Motor neuron (in vitro differentiated cells): ENCODE measurements at places on chromosomes 6 and 20.

GRCh38 chr6:95489185-95489863 lies 88.0 kb upstream of the MANEA start:
- no peak for ATAC-seq

- ATAC-seq = no peak
Observed at GRCh38 chr6:109483735-109484057, 677 bp upstream of the ZBTB24 start.

GRCh38 chr6:67287566-67287965 lies 1347.5 kb upstream of the ADGRB3 start:
- ATAC-seq = no peak

GRCh38 chr6:144335914-144336313 lies 50.8 kb downstream of the UTRN start:
- ATAC-seq = no peak

- ATAC-seq = peak; percentile 62
Observed at GRCh38 chr6:3356056-3356823, 97.5 kb downstream of the PSMG4 start.

DNA sequence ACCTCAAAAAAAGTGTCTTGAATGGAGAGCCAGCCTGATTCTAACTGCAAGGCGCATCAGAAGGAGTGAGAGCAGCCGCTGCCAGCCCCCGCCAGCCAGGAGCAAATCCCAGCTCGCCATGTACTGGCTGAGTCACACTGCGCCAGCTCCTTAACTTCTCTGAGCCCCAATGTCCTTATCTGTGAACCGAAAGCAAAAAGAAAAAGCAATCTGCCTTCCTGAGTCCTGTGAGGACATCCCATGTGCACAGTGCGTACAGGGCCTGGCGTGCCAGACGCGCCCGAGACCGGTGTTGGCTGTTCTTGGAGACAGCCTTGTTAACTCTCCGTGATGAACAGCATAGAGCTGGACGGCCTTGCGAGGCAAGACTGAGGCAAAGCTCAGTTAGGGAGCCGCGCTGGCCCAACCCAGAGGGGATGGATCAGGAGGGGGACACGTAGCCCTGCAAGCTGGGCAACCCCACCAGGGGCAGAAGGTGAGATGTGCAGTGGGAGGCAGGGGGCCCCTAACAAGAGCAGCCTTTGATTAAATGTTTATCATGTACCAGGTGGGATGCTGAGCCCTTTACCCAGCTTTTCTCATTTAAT lies 122.7 kb downstream of the AGPAT4 start:
- no peak for ATAC-seq

GRCh38 chr20:13778827-13779226 lies 5.9 kb downstream of the ESF1 start:
- ATAC-seq = no peak

DNA sequence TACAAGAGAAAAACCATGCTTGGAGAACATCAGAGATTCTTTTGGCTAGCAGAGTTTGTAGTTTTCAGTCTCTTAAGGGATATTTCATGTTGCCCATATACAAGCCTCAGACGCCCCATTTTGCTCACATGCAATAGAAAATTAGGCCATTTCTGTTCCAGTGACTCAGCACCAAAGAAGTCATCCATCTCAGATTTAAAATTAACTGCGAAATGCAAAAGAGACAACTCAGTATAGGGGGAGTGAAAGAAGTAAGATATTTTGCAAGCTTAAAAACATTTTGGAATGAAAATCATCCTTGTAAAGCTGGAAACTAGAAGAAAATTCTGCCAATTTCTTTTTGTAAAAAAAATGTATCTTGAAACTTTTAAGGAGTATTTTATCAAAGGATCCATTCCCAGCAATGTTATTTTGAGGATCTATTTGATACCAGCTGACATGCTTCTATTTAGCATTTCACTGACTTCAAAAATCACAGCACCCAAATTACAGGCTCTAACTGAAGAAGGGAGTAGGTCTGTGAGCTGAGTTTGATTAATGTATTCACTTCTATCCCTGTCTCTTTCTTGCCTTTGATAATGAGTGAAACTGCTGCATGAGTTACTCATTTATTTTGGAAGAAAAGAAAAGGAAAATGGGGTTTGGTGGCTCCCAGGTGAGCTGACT lies 223.7 kb upstream of the SULF2 start:
- ATAC-seq = no peak

- ATAC-seq = no peak
Observed at GRCh38 chr6:160274871-160275510, 16.4 kb upstream of the SLC22A2 start.

- peak; percentile 43 for ATAC-seq
Observed at GRCh38 chr20:50245498-50246366, 55.1 kb downstream of the CEBPB start.

GRCh38 chr20:11553603-11554002 lies 364.1 kb upstream of the BTBD3 start:
- no peak for ATAC-seq

GRCh38 chr6:9405369-9405768 lies 970.0 kb upstream of the SLC35B3 start:
- ATAC-seq = no peak

DNA sequence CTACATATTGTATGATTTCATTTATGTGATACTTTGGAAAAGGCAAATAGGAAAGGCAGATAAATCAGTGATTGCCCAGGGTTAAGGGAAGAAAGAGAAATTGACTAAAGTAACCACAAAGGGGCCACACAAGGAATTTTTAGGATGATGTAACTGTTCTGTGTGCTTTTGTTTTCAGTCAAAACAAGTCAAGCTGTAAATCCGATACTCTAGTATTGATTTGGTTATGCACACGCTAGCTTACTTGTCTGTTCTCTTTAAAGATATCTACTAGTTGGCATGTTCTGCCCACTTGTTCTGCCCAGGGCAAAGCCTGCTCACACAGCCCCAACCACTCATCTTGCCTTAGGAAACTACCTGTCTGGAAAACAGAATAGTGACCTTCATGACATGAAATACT lies 6.4 kb downstream of the FBXL4 start:
- ATAC-seq = no peak

GRCh38 chr6:29011276-29011734 lies 6.2 kb upstream of the ZNF311 start:
- peak; percentile 100 for ATAC-seq
